ENCODE measurements at places on chromosomes 2 and 18.

GRCh38 chr2:88828397-88829137 is 137.1 kb downstream of the RPIA start:
- DNase-seq: no peak

DNA sequence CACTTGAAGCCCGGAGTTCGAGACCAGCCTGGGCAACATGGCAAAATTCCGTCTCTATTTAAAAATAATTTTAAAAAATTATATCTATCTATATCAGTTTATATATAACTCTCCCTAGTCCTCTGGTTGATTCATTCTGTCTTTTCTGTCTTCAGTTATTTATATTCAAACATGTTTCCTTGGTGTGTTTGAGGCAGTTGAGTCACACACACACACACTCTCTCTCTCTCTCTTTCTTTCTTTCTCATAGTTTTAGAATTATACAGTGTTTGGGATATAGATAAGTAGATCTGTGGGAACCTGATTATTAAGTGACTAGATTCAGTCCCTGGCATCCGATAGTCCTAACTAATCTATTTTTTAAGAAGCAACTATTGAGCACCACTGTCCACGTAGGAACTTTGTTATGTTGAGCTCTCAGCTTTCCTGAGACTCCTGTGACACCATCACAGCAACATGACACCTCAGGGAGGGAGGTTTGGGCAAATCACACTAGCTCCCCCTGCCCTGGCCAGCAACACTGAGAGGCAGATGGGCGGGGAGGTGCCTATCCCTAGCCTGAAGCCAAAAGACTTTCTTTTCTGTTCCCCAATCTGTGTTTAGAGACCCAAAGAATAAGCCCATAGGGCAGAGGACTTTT is 482.7 kb downstream of the DLGAP1 start:
- no peak for DNase-seq

GRCh38 chr2:36137612-36138011 is 218.0 kb upstream of the CRIM1 start:
- no peak for DNase-seq

GRCh38 chr18:48714873-48715272 is 176.0 kb downstream of the CTIF start:
- DNase-seq: no peak
